ENCODE measurements at places on chromosomes 1 and 21.
A peak's percentile ranks its signal among the peaks of the same experiment; 100 is the strongest.

DNA sequence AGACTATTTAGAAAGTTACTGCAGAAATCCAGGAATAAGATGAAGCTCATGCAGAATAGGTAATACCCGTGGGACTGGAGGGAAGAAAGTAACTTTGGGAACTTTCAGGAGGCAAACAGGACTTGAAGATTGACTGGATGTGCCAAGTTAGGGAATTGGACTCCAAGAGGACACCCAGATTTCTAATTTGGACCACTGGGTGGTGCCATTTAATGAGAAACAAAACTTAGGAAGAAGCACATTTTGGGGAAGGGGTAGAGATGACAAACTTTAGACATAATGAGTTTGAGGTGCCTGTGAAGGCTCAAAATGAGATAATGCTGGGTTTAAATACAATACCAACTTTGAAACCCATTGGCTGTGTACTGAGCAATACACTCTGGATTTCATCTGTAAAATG, 3.3 kb upstream of the B4GALT3 start:
- DNase-seq, result peak; percentile 78

DNA sequence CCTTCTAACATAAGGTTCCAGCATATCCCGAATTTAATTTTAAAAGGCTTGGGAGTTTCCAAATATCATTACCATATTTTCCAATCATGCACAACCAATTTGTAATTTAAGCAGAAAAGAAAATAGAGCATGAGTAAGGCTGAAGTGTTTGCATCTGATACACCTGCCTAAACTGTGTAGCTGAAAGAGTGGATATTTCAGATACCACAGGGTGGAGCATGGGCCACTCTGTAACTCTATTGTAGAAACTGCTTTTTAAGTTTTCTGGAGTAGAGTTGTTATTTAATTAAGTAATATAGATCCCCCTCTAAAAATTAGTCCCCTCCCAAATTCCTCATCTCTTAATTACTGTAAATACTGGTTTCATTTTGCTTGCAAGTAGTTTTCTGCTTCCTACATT, 199.8 kb downstream of the USP25 start:
- DNase-seq, result peak; percentile 16

DNA sequence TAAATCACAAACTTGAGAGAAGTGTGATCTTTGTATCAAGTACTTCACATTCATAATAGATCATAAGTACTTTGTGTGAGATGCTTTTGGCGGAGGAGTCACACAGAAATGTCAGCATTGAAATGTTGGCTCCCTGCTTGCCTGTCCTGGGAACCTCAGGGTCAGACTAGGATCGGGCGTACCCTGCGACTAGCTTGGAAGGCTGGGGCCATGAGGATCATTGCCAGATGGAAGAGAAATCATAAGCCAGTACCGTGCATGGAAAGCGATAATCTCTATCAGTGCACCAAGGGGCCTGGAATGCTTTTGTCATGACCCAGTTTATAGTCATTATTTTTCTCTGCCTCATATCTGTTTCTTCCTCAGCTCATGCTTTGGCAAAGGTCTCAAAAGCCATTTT, 35.5 kb downstream of the MTR start:
- no peak for DNase-seq

GRCh38 chr1:227357927-227358302, 39.6 kb upstream of the CDC42BPA start:
- no peak for DNase-seq

GRCh38 chr1:53335661-53336060, 7.8 kb upstream of the LRP8 start:
- no peak for DNase-seq

DNA sequence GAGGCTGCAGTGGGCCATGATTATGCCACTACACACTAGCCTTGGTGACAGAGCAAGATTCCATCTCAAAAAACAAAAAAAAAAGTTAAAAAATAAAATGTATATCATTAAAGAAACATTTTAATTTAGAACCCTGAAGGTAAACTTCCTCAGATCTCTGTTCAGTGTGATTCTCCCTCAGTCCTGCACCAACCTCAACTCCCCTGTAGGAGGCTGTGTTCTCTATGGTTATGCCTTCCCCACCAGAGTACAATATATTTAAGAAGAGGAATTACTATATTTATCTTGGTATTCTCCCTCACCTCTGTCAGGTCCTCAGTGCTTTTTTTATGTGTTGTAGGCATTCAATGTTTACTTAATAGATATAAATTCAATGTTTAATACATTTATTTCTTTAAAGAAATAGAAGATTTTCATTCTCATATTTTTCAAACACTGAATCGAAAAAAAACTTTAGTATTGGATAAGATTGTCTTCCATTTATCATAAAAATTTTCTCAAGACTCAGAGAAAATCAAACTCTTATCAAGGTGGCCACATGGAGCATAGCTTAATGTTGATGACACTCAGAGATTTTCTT, 4.8 kb upstream of the LRRC8B start:
- peak; percentile 73 for DNase-seq

DNA sequence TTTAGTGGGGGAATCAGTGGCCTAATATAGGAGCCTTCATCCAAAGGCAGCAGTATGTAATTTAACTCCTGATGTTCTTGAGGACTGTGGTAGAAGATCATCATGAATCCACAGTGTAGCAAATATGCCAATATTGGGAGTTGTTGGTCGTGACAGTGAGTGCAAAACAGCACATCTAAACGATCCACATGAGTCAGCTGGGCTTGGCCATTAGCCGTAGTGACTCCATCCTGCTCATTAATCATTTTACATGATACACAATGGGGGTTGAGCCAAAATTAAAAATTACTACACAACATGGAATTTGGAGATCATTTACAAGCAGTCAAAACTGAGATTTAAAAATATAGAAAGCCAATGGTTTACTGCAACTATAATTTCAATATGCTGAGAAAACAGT, 653.9 kb upstream of the CAMK1G start:
- DNase-seq, result no peak

DNA sequence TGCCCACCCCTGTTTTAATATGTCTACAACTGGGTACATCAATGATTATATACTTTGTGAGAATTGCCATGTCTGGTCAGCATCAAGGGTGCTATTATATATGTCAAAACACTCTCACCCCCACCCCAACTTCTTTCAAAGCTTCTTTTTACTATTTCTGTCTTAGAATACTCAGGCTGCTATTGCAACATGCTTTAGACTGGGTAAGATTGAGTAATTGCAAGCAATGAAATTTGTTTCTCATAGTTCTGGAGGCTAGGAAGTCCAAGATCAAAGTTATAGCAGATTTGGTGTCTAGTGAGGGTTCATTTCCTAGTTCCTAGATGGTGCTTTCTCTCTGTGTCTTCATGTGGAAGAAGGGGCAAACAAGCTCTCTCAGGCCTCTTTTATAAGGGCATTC, 100.5 kb upstream of the KCNK1 start:
- DNase-seq, result no peak

- no peak for DNase-seq
These were observed 35.6 kb downstream of the GPA33 start for GRCh38 chr1:167054531-167054930.

DNA sequence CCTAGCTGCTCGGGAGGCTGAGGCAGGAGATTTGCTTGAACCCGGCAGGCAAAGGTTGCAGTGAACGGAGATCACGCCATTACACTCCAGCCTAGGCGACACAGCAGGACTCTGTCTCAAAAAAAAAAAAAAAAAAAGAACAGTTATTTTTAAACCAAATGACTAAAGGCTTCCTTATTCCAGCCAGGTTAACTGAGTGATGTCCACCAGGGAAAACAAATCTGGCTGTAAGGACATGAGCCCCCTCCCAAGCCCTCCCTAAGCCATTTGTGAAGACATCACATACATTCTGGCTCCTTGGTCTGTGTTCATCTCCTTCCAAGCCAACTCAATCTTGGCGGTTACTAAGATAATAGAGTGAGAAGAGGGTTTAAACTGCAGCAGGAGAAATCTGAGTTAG, 8.2 kb downstream of the TMCC2 start:
- DNase-seq, result no peak

Data from OCI-M1 (cell line).